Stimulated activated CD4-positive, alpha-beta T cell treated with anti-CD3 and anti-CD28 coated beads, Interleukin-12 subunit alpha, Interleukin-12 subunit beta, amount 100 ng/mL, for 24 hours (primary cell): ENCODE measurements at places on chromosomes 7 and 10.
A peak's percentile ranks its signal among the peaks of the same experiment; 100 is the strongest.

- no peak for DNase-seq
These were observed 78.3 kb downstream of the LRRC17 start for GRCh38 chr7:102991077-102991539.

- no peak for DNase-seq
These were observed 10.3 kb downstream of the PKD1L1 start for GRCh38 chr7:47937711-47938573.

DNA sequence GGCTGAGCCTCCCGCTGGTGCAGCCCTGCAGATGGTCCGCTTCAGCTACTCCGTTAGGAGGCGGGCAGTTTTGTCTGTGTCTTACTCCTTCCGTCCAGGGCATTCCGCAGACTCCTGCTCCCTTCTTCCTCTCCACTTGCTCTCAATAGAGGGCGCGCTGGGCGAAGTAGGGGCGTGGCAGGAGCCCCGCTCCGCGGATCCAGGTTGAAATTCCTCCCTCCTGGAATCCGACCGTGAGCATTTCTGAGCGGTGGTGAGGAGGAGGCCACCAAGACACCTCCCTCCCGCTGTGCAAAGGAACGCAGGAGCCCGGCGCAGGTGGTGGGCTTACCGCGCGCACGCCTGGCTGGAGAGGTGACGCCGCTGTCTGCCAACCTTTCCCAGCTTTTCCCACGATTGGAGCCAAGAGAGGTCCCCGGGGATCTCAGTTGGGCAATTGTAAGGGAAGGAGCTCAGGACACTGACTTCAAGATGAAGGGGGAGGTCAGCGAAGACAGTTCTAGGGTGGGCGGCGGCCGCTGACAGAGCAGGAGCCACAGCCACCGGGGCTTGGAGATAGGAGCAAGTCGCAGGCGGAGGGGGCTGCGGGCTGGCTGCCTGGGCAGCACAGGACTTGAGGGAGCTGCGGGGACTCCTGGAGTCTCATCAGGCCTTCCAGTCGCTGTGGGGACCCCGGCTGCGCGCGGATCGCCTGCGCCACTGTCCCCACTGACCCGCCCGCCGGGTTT, 1011.3 kb downstream of the XPNPEP1 start:
- DNase-seq: no peak

DNA sequence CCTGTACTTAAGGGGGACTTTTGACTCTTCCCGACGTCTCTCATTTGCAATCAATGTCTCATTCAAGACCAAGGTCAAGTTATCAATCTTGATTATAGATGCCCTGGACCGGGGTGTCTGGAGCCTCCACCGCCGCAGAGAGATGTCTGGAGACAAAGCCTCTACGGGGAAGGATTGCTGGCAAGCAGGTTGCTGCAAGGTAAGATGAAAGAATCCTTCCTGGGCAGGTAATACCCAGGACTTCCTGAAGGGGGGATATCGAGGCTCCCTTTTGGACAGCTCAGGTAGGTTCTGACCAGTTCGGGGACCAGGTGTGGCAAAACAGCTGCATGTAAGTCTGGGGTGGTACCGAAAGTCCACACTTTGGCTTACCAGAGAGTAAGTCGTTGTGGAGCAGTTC, 12.5 kb upstream of the CUX1 start:
- DNase-seq: no peak

- DNase-seq: no peak
These were observed 141.0 kb upstream of the COL1A2 start for GRCh38 chr7:94253686-94254085.

DNA sequence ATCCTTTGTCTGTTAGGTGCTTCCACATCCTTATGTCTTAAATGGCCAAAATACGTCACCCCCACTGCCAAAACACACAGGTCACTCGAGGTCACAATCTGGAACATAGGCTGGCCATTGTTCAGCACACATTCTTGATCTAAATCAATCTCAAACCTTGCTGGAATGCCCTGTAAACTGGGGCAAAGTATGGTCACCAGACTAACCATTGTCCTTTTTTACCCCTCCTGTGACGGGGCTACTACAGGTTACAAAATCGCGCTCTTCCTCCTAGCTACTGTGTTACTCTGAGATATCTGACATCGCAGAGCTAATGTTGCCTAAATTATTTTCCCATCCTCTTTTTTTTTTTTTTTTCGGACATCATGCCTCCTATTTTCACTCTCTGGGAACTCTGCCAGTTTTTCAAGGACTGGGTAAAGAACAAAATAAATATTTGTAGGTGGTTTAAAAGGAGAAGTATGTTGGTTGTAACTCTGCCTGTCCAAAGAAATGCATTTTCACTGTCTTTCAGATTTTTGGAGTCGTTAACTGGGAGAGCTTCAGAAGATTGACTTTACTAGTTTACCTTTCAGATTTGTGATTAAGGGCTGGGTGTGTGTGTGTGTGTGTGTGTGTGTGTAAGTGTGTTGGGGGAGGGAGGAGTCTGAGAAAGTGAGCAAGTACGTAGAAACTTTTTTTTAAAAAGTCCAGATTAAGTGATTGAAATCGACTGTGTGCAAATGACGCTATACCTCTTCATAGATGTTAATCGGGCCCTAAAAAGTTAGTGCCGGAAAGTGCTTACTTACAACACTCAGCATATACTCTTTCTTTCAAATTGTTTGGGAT, 942 bp upstream of the KIAA1217 start:
- no peak for DNase-seq

- no peak for DNase-seq
These were observed 25.1 kb downstream of the HDAC9 start for GRCh38 chr7:18520450-18521235.

DNA sequence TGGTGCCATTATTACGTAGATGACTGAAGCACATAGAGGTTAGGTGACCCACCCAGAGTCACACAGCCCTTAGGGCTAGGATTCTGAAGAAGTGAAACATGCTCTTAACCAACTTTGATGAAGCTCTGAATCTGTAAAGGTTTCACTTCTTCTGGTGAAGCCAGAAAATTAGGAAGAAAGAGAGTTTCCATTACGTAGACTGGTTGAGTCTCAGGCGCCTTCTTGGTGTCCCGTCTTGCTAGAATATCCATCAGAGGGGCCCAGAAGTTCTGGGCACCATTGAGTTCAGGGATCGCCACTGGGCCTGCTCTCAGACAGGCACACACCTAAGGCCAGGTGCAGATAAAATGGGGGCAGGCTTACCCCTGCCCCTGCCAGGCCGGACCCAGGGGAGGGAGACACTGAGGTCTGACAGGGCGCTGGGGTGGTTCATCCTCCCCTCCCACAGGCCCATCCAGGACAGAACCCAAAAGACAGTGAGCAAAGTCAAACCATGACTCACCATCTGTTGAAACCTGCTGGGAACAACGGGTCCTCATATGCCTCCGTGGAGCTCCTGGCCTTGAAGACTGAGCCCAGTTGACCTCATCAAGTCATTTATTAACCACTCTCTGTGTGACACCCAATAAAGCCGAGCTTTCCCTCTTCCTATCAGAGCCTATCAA, 33.2 kb downstream of the DRGX start:
- DNase-seq: no peak

- DNase-seq: no peak
These were observed 402.9 kb downstream of the MAGI2 start for GRCh38 chr7:79050603-79051002.

- peak; percentile 5 for DNase-seq
These were observed 593 bp downstream of the CDK13 start for GRCh38 chr7:39950473-39951225.

- DNase-seq: peak; percentile 61
These were observed 100.6 kb downstream of the FAM204A start for GRCh38 chr10:118241229-118242137.

- no peak for DNase-seq
These were observed 3.8 kb downstream of the GLI3 start for GRCh38 chr7:42233171-42233570.

DNA sequence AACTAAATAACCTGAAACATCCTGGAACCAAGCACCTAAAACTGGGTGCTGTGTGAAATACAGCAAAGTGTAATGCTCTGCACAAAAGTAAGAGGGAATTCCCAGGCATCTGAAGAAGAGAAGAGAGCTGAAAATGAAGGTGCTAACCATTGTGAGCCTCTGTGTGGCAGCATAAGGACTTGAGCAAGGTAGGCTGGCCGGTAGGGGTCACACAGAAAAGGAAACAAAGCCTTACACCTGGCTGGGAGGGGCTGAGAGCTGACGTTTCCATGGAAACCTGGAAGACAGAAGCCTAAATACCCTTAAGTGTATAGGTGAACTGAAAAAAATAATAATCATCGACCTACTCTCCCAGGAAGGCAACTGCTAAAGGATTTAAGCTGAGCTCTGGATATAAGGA, 48.6 kb downstream of the CUL1 start:
- no peak for DNase-seq

DNA sequence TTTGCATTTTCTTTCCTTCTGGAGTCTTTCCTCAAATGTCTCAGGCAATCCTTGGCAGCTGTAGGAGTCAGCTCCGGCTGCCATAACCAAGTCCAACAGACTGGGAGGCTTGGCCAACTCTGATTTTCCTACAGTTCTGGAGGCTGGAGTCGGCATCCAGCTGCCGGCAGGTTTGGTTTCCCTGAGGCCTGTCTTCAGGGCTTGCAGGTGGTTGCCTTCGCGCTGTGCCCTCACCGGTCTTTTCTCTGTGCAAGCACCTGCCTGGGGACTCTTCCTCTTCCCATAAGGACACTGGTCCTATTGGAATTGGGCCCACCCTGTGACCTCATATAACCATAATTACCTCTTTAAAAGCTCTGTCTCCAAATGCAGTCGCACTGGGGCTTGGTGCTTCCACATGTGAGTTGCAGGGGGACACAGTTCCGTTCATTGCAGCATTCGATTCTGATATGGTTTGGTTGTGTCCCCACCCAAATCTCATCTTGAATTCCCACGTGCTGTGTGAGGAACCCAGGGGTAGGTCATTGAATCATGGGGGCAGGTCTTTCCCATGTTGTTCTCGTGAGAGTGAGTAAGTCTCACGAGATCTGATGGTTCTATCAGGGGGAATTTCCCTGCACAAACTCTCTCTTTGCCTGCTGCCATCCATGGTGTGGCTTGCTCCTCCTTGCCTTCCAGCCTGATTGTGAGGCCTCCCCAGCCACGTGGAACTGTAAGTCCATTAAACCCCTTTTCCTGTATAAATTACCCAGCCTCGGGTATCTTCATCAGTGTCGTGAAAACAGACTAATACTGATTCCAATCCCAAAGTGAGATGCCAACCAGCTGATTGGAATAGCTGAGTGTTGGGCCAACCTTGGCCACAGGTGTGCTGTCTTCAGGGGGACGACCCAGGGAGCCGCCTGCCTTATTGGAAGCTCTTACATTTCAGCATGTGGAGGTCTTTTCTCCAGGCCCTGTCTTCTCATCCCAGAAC, 7.9 kb downstream of the GALNTL5 start:
- DNase-seq: no peak
